ENCODE measurements at places on chromosomes 2 and 18.

GRCh38 chr2:105546628-105546974 lies 147.8 kb upstream of the FHL2 start:
- no peak for DNase-seq

GRCh38 chr18:54240629-54241107 lies 16.2 kb upstream of the MBD2 start:
- no peak for DNase-seq

GRCh38 chr2:64839844-64840243 lies 149.4 kb upstream of the SLC1A4 start:
- no peak for DNase-seq

GRCh38 chr2:197182668-197183067 lies 127.9 kb downstream of the ANKRD44 start:
- no peak for DNase-seq

- no peak for DNase-seq
Measured at GRCh38 chr2:62215306-62216064, 19.6 kb downstream of the B3GNT2 start.

GRCh38 chr2:102704531-102704930 lies 57.3 kb upstream of the TMEM182 start:
- DNase-seq, result no peak

GRCh38 chr18:25349926-25350487 lies 2.0 kb downstream of the ZNF521 start:
- no peak for DNase-seq

- DNase-seq, result no peak
Measured at GRCh38 chr2:98907966-98908905, 27.8 kb downstream of the CRACDL start.

DNA sequence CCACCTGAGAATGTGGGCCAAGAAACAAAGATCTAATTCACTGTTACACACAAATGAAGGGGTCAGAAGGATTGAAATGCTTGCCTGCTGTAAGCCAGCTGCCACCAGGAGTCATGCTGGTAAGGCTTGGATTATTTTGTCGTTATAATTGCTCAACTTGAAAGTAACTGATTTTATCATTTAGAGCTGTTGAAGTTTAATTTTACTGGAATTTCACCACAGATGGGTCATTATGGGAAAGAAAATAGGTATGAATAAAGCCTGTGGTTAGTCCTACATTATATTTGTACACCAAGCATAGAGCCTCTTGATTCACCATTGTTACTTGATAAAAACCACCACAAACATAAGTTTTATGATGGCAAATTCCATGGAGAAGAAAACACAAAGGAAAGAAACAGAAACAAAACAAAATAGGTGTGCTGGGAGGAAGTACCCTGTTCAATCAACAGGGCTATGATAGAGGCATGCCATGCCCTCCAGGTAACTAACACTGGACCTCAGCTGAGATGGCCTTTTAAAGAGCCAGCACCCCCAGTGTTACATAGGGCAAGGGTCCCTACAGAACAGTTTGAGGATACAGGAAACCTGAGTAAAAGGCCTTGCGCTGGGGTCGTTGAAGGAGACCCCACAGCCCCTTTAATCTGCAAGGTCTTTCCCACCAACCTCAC lies 3.0 kb downstream of the CLEC4F start:
- DNase-seq, result no peak

- no peak for DNase-seq
Measured at GRCh38 chr2:204535356-204535755, 9.9 kb upstream of the PARD3B start.

- no peak for DNase-seq
Measured at GRCh38 chr2:112345030-112346027, 69.9 kb downstream of the ZC3H6 start.

DNA sequence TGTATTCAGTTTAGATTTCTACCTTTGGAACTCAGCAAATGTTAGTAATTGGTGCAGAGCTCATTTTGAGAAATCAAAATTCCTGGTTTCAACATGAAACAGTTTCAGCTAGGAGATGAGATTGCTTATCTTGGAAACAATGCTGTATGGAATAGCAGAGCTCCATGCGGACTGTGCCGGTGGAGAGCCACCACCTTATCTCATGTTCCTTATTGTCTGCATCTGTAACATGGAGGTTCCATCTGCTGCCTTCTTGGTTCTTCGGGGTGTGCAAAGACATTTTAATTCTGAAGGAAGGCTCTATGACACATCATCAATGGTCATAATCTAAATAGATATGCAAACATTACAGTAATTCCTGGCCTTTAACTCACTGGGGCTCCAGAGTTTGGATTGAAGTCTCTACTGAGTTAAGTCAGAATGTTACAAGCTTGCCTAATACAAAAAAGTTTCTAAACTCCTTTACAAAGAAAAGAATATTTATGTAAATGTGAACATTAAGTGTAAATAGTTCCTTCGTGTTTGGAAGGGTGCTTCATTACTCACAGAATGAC lies 65.3 kb downstream of the PRKRA start:
- no peak for DNase-seq

- DNase-seq, result no peak
Measured at GRCh38 chr2:66461001-66461663, 26.2 kb downstream of the MEIS1 start.

- DNase-seq, result no peak
Measured at GRCh38 chr2:146987996-146988395, 856.8 kb upstream of the ACVR2A start.

- no peak for DNase-seq
Measured at GRCh38 chr2:23198316-23199114, 186.5 kb upstream of the KLHL29 start.

DNA sequence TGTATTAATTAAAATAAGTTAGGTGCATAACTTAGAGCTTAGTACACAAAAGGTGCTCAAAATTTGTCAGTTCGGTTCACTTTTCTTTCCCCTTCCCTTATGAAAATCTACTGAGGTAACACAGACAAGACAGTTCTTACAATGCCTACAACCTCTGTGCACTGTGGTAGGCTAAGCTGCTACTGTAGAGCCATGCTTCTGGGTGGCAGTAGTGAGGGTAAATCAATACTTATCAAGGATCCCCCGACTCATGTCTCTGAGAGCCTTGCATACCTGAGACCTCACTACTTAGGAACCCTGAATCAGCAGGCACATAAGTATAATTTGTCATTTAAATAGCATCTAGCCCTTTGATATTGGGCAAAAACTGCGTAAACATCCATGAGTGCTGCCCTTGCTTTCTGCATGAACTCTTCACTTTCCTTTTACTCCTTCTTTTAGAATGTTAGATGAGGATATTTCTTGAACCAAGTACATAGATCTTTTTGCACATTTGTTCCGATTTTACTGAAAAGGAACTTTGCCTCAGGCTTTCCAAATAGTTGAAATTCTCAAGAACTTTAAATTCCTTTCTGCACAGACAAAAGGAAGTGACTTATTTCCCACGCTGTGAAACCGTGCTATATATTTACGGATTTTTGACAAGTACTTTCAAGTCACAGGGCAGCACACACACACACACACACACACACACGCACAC lies 234.4 kb downstream of the TRIB2 start:
- DNase-seq, result no peak

- no peak for DNase-seq
Measured at GRCh38 chr18:35470435-35470834, 27.3 kb downstream of the INO80C start.

- no peak for DNase-seq
Measured at GRCh38 chr18:34223164-34223892, 1.4 kb downstream of the NOL4 start.

GRCh38 chr2:101400048-101400447 lies 12.7 kb upstream of the CREG2 start:
- no peak for DNase-seq

DNA sequence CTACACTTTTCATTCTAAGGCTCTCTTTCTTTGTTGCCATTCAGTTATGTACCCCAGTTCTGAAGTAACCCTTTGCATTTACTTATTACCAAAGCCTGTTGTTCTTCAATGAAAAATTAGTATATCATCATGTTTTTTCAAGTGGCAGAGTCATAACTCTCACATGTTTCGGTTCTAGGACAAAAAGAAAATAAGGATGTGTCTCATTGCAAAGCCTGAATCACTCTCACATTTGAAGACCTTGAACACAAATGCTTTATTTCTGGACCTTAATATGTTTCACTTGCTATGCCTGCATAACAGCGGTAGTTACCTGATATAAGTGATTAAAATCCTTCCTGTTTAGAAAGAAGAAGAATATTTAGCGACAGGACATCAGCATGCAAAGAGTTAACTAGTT lies 49.1 kb downstream of the ZEB2 start:
- no peak for DNase-seq

GRCh38 chr2:236959876-236960275 lies 125.8 kb upstream of the COPS8 start:
- DNase-seq, result no peak

DNA sequence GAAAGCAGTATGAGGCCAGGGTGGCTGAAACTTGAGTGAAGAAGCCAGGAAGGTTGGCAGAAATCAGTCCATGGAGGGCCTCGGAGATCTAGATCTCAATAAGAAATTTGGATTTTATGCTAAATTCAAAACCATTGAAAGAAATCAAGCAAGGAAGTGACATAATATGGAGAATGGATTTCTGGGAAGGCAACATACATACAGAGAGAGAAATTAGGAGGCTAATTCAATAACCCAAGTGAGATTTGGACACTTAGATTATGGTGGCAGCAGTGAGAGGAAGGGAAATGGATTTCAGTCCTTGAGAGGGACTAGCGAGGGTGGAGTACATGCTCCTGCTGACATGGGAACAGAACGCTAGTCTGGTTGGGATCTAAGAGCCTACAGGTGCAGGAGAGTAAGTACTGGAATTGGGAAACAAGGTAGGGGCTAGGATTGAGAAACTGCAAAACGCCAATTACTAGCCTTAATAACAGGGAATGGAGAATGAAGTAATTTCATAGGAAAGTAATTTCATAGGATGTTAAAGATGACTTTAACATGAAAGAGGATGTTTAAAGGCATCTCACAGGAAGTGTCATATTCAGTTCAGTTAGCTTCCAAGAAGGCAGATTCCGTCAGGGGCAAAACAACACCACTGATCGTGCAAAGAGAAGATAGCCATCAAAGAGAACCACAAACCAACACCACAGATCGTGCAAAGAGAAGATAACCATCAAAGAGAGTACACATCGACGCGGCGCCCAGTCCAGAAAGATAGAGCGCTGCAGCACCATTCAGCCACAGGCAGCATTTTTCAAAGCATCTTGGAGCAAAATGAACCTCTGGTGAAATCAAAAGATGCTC lies 27.2 kb downstream of the CDKL4 start:
- DNase-seq, result no peak

DNA sequence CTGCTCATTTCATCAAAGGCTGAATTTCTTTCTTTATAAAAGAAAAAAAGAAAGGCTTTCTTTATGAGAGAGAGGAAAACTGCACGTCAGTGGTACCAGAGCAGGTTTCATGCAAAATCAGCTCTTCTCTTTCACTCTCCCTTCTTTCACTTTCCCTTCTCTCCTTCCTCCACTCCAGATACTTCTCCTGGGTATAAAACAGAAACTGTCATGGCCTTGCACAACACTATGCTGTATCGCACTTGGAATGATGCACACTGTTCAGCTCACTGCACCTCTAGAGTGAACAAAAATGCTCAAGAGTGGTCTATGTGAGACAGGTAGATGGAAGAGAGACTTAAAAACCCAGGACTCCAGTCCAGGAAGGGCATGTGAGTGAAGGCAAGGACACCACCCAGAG lies 73.8 kb downstream of the KLF7 start:
- DNase-seq, result no peak

GRCh38 chr2:105681927-105682326 lies 62.8 kb upstream of the NCK2 start:
- no peak for DNase-seq

- no peak for DNase-seq
Measured at GRCh38 chr2:10584843-10585475, 104.8 kb downstream of the NOL10 start.

DNA sequence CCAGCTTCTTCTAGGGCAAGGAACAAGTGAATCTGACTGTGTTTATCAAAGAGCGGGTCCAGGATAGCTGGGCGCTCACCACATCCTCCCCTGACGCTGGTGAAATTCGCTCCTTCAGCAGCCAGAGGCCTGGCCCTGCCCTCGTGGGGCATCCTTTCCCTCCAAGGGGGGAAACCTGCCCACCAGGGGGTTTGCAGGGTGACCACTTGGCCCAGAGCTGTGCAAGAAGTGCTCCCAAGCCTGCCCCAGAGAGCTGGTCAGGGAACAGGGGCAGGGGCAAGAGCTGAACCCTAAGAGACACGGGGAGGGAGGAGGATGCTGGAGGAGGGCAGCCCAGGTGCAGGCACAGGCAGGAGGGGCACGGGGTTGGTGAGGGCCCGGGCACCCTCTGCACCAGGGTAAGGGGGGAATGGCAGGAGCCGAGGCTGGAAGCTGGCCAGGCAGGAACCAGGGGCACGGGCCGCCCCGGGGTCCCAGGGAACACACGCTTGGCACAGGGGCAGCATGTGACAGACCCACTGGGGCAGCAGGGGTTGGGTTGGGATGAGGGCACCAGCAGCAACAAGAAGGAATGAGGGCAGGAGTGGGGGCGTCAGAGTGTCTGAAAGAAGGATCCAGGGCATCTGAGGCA lies 2.8 kb upstream of the GPR55 start:
- no peak for DNase-seq

DNA sequence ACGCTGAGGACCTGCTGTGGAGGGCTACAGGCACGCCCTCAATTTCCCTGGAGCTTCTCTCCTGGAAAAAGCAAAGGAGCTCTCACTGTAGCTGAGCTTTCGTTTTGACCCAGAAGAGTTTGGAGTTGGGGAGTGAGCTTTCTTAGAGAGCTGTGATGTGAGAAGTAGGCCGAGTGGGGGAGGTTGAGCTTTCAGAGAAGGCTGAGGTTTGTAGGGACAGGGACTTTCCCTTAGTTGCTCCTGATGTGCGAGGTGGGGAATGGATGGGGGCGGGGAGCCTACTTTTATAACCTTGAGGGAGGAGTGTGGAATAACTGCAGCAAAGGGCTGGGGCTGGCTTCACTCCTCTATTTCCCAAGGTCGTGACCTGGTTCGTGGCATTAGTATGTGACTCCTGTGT lies 47.1 kb downstream of the ZNF532 start:
- no peak for DNase-seq

- no peak for DNase-seq
Measured at GRCh38 chr18:70376137-70376913, 87.5 kb downstream of the SOCS6 start.

GRCh38 chr18:2096551-2096950 lies 474.8 kb downstream of the METTL4 start:
- no peak for DNase-seq

- no peak for DNase-seq
Measured at GRCh38 chr2:226256709-226257376, 542.8 kb downstream of the IRS1 start.

- no peak for DNase-seq
Measured at GRCh38 chr18:9902832-9903231, 11.0 kb upstream of the VAPA start.

DNA sequence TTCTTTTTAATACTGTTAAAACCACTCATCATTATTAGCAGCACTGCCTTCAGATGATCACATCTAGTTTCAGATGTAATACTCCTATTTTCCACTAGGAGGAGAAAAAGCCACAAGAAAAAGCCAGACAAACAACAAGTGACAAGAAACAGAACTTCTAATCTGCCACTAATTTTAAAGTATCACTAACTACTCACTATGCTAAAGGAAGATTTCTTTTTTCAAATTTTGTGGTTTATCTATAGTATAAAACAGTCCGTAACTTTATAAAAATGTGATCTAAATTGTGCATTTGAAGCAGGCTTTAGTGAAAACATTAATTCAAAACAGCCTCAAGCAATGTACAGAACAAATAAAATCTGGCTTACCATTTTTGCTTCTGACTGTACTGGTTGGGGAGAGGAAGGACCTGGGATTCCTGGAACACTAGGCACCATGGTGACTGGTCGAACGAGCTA lies 56.8 kb downstream of the ATF2 start:
- no peak for DNase-seq
